Right renal cortex interstitium (tissue), 3 donors: ENCODE measurements at places on chromosomes 5 and 9. TPM values are rescaled to one million over a fixed set of nuclear protein-coding genes. Genes with fewer than 3 reads are reported as not detected.
A peak's percentile ranks its signal among the peaks of the same experiment; 100 is the strongest.

The PROB1 gene
- 1.7 TPM for polyA plus RNA-seq

The C1QTNF3 gene
- polyA plus RNA-seq = 43.8 TPM

The C5orf58 gene
- 0.15 TPM for polyA plus RNA-seq

The GKAP1 gene
- 18.4 TPM for polyA plus RNA-seq

The PDGFRB gene
- polyA plus RNA-seq = 167 TPM

The ANGPTL2 gene
- polyA plus RNA-seq = 8.7 TPM

The ST8SIA4 gene
- polyA plus RNA-seq = 6.1 TPM

The TUSC1 gene
- polyA plus RNA-seq = 17.1 TPM

The LPAR1 gene
- polyA plus RNA-seq = 25.5 TPM

DNA sequence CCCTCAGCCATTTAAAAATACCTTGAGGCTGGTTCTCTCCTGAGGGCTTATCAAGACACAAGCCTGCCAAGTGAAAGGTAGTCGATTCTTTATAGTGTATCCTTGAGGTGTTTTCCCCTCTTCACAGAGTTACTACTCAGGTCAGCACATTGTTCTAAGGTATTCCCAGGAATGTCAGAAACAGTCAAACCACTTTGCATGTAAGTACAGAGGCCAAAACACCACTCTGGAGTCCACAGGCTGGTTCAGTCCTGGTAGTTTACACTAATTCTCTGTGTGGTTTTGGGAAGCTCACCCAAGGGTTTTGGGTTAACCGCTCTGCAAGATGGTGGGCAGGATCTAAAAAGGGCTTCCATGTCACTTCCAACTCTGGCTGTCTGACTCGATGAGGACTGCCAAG is 162.3 kb upstream of the PPP2R2B start:
- no peak for DNase-seq

DNA sequence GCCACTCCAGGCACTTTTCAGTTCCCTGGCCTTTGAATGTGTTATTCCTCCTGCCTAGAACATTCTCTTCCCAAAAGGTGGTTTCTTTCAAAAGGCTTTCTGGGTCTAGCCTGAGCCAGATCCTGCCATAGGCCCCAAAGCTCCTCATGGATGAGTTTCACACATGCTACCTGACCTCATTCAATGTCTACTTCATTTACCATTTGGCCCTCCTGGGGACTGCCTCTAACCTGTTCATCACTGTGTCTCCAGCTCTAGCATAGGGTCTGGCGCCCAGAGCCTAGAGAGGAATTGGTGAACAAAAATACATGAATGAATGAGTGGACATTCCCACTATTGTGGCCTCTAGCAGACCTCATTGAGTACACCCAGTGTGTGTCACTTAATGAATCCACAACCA is 5.4 kb upstream of the P4HA2 start:
- DNase-seq = no peak

DNA sequence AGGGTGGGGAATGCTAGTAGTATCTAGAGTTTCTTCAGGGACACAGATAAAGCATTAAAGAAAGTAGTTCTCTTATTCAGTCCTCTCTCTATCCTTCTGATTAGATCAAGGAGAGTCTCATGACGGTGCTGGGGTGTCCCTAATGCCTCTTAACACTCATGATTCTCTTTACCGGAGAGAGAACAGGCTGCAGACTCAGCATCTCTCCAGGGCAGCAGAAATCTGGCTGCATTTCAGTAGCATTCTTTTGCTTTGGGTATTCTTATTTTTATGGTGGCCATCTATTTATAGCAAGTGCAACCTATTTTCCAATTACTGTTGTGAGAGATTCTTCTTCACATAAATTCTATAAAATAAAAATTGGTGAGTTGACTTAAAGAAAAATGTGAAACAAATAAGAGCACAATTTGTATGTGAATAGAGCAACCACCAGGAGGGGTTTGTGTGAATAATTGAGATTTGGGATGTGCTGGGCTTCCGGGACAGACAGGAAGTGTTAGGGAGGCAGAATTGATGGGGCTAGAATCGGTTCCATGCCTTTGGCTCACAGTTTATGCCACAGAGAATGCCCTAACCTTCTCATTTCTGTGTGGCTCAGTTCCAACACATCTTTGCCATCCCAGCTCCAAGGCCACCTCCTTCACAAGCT is 23.8 kb upstream of the BOD1 start:
- DNase-seq = no peak

DNA sequence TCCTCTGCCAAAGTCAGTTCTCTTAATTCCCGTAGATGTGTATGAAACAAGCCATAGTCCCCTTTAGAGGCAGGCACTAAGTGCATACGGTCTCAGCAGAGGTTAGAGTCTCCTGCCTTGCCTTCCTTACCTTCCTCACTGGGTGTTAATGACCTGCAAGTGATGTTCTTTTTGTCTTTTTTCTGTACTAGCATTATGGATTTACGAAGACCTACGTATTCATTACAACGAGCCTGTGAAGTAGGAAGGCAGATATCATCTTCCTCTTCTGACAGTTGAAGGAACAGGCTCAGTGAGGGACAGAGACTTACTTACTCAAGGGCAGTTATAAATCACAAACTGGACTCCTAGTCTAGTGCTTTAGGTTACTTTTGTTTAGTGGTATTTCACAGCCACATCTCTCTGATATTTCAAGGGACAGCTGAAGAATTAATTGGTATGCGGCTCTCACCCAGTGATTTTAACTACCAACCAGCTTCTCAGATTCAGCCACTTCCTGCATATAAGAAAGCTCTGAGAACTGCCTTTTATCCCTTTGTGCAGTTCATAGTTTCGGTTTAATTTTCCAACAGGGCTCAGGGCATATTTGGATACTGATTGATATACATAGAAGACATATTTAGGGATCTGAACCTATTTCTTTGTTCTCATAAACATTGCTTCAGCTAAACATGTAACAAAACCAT is 85.1 kb upstream of the CKMT2 start:
- DNase-seq = no peak

DNA sequence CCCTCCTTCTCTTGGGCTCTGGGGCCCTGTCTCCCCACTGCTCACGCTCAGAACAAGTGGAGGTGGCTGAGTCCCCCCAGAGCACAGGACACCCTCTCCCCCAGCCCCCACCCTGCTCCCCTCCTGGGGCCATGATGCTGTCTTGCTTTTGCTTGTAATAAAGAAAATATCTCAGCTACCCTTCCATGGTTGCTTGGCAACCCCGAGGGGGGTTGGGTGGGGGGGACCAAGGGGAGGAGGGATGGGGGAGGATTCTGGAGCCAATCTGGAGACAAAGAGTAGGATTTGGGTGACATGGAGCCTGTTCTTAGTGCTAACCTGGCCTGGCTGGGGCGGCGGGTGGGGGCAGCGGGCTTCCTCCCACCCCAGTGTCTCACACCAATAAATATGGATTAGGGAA is 16.1 kb upstream of the CERCAM start:
- DNase-seq = no peak

GRCh38 chr5:142825378-142826089 is 55.4 kb downstream of the ARHGAP26 start:
- DNase-seq = no peak

DNA sequence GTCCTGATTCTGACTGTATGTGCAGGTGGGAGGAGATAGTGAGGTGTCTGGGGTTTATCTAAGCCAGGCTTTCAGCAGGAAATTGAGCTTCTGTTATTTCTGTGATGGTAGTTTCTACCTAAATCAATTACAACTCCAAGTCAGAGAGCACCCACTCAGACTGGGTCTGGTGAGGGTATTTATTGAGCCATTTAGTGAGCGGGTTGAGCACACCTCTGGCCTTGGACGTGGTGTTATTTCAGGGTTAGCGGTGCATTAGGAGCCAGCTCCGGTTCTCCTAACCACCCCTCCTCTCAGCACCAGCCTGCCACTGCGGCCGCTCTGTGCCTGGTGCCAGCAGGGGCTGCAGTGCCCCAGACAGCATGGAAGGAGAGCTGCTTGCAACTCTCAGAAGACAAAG is 238.9 kb downstream of the CACNA1B start:
- DNase-seq = no peak

DNA sequence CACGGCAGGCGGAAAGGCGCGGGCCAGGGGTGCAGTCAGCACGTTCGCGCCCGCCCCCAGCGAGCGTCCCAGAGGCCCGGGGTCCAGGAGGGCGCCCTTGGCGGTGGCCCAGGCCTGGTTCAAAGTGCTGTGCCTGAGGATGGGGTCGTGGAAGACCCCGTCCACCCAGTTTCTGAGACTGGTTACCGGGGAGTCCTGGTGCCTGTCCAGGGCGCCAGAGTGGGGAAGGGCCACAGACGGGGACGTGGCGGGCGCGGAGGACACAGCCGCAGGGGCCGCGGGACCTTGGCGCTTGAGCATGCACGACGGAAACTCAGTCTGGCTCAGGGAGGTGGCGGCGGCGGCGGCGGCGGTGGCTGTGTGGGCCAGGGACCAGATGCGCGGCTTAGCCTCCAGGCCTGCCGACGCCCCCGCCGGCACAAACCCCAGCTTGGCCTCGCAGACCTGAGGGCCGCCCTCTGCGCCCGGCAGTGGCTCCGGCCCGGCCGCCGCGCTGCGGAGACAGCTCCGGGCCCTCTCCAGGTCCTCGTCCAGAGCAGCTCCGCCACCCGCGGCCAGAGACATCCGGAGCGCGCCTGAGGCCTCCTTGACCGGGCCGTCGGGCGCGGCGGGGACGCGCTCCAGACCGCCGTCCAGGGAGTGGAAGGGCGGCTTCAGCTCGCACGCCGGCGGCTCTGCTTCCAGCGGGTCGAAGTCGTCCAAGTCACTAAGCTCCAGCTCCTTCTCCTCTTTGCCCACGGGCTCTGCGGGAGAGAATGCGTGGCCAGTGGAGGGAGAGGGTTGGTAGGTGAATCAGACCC is 4.5 kb downstream of the IRX4 start:
- no peak for DNase-seq

DNA sequence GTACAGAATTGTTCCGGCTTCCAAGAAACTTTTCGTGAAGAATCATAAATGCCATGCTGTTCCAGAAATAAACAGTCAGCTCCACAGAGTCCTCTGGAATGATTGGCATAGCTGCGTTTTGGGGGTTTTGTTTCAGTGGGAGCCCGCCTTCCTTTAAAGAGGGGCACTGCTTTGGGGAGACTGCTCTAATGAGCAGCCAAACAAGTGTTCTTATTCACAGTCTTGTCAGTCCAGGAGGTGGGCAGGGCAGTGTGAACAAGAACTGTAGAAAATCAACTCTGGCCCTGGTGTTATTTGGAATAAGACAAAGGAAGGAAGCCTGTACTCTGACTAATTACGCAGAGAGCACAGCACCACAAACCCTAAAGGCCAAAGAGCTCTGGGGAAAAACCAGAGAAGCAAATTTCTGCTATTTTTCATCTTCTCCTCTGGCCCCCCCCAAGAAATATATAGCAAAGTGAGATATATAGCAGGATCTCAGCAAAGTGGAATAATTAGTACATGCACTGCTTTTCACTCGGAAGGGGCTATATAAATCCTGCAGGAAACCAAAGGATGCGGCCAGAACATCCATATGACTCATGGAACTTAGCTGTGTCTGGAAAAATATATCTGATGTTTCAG is 92.9 kb downstream of the GLDC start:
- no peak for DNase-seq

GRCh38 chr5:78534148-78534904 is 114.2 kb downstream of the LHFPL2 start:
- DNase-seq = no peak

DNA sequence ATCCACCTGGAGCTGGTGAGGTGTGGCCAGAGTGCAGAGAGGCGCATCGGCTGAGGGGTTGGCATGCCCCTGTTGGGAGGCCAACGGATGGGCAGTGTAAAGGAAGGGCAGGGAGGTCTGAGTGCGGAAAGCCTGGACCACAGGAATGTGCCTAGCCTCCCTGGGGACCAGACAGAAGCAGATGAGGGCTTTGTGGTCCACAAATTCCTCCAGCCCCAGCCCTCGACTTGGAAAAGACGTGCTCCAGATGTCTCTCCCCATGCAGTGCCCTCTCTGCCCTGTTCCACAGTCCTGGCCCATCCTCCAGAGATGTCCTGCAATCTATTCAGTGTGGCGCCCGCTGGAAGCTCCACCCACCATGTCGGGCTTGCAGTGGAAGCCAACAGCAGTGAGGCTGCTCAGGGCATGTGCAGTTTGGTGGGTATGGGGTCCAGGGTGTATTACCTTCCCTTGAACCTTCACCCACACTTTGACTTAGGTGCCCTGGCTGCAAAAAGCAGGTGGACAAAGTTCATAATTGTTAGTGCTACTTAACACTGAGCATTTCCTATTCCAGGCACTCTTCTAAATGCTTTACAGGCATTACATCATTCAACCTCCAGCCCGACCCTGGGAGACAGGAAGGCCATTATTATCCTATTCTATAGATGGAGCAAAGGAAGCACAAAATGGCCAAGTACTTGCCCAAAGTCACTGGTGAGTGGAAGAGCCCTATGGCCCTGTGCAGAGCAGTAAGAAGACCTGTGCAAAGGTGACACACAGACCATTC is 120.2 kb upstream of the SLC25A48 start:
- no peak for DNase-seq

GRCh38 chr5:173615884-173616576 is 420 bp downstream of the BOD1 start:
- DNase-seq = peak; percentile 53

DNA sequence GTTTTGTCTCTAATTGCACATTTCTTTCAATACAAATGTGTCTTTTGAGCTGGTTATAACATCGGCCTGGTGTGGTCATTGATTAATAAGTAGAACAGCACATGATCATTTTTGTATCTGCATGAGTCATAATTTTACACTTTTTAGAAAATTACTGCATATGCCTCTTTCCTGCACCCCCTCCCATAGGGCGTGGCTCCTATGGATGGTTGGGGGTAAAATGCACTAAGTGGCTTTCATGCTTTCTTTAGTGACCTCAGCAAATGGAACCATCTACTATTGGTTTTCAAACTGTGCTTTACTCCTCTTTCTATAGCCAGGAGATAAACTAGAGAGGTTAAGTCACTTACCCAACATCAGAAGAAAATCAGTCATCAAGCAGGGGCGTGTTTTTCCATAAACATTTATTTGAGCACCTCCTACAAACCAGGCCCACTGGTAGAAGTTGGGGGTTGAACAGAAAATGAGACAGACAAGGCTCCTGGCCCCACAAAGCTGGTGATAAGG is 3.8 kb downstream of the ANXA6 start:
- no peak for DNase-seq

DNA sequence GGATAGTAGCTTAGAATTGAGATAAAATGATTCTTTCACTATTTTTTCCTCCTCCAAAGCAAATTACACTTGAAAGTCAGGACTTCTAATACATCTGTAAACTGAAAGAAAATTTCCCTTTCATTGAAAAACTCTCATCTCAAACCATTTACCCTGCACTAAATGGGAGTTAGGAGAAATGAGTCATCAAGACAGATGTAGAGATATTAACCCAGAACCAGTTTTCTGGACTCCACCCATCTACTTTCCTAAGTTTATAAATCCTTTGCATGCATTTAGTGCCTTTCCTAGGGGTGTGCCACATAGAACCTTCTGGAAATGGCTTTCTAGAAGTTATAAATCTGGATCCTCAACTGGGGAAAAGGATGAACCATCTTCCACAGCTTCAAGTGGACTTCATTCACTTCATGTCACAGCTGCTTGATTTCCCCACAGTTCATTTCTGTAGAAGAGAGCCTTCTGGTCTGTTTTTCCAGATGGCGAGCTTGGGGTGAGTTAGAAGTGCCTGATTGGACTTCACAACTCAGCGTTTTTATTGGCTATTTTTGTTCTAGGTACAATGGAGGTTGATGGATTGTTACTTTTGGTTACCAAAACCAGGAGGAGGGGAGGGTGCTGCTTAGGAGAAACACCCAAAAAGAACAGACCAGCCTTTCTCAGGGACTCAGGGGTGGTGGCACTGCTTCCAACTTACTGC is 72.5 kb upstream of the GPR151 start:
- DNase-seq = no peak
